ENCODE measurements at places on chromosomes 1 and 21.

DNA sequence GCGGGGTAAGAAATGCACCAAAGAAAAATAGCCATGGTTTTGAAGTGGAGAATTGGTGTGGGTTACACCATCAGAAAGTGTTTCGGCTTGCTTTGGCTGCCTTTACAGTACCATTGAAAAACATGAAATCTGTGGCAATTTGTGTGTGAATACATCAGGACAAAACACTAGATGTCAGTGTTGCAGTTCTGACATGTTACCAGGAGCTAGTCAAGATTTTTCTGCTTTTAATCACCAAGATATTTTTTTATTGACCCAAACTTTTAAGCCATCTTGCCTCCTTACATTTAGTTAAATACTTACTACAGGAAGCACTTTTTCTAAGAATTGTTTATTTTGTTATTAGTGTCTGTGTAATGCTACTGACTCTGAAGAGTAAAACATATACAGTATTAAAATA is 14.3 kb downstream of the RRP15 start:
- H3K27ac ChIP-seq: no peak overlapping the region
- no peaks in the 10 kb centered on the region for H3K36me3 ChIP-seq
- peaks cover 6% of the 10 kb centered on the region for H3K4me1 ChIP-seq
- no peak overlapping the region for H3K4me3 ChIP-seq

DNA sequence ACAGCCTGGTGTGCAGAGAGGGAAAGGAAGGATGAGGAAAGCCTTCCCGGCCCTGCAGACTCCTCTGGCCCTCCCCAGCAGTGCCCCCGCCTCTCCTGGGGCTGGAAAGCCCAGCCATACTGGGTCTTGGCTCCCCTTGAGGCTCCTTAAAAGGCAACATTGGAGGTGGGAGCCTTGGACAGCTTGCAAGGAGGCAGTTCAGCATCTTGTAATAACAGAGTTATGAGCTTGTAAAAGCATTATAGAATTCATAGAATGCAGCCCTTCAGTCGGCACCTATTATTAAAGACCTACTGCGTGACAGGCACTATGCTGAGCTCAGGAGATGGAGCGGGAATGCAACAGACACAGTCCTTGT is 4.2 kb downstream of the TINAGL1 start:
- no peaks in the 10 kb centered on the region for H3K27me3 ChIP-seq
- peaks cover 6% of the 10 kb centered on the region for H3K4me1 ChIP-seq
- no peaks in the 10 kb centered on the region for H3K36me3 ChIP-seq
- no peak for DNase-seq

- no peaks in the 10 kb centered on the region for H3K27me3 ChIP-seq
- no peaks in the 10 kb centered on the region for H3K4me1 ChIP-seq
- no peaks in the 10 kb centered on the region for H3K36me3 ChIP-seq
- no peak overlapping the region for H3K27ac ChIP-seq
Measured at GRCh38 chr21:29654855-29655254, 284.9 kb downstream of the GRIK1 start.

- no peaks in the 10 kb centered on the region for H3K4me1 ChIP-seq
- H3K27me3 ChIP-seq: no peaks in the 10 kb centered on the region
- no peak overlapping the region for H3K27ac ChIP-seq
- H3K36me3 ChIP-seq: no peaks in the 10 kb centered on the region
- H3K4me3 ChIP-seq: no peak overlapping the region
Measured at GRCh38 chr1:207077470-207078377, 10.9 kb upstream of the C4BPB start.

DNA sequence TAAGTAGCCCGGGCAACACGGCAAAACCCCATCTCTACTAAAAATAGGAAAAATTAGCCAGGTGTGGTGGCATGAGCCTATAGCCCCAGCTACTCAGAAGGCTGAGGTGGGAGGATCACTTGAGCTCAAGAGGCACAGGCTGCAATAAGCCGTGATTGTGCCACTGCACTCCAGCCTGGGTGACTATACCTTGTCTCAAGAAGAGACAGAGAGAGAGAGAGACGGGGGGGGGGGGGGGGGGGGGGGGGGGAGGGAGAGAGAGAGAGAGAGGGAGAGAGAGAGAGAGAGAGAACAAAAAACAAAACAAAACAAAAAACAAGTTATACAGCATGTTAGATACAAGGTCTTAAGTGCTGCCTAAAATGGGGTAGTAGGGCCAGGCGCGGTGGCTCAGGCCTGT is 77.8 kb upstream of the ZNF281 start:
- H3K27ac ChIP-seq: no peak overlapping the region
- H3K36me3 ChIP-seq: no peaks in the 10 kb centered on the region
- H3K4me3 ChIP-seq: no peak overlapping the region
- no peak for DNase-seq
- peaks cover 6% of the 10 kb centered on the region for H3K4me1 ChIP-seq
- H3K27me3 ChIP-seq: no peaks in the 10 kb centered on the region

Measured in pancreas (tissue), 10 donors.